Stomach (tissue), 19 donors: ENCODE measurements at places on chromosomes 4 and X. TPM values are rescaled to one million over a fixed set of nuclear protein-coding genes. Genes with fewer than 3 reads are reported as not detected.

DNA sequence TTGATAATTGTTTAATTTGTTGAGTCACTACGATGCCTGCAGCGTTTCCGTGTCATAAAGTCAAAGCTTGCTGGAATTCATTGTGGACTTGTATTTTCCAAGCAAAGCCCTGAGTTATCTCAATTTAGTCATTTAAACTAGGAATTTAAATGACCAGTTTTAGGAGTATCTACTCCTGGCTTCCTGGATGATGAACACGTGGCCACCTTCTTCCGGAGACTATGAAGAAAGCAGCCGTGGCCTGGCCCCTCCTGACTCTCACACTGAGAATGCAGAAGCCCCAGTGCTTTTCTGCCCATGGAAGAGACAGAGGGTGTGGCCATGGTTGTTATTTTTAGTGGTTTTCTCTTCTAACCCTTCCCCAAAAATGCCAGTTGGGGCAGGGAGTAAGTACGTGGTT lies 250.7 kb upstream of the GATB start:
- no peak for DNase-seq

Gene TAF7L
- not detected for total RNA-seq

GRCh38 chrX:23497919-23498318 lies 163.3 kb downstream of the PTCHD1 start:
- no peak for DNase-seq

Gene CLNK
- 1.3 TPM for total RNA-seq

DNA sequence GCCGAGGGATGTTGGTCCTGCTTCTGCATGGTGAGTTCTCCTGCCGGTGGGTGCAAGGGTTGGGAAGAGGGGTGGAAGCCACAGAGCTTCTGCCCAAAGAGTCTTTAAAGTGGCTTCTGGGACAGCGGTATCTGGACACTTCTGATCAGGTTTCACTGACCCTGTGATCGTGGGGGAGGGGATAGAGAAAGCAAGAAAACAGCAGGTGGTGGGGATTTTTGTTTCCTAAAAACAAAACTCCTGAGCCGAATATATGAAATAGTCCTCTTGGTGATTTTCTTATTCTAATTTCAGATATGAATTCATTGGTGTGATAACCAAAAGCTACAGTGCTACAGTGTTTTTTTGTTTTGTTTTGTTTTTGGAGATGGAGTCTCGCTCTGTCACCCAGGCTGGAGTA lies 754 bp downstream of the NYX start:
- DNase-seq, result no peak

DNA sequence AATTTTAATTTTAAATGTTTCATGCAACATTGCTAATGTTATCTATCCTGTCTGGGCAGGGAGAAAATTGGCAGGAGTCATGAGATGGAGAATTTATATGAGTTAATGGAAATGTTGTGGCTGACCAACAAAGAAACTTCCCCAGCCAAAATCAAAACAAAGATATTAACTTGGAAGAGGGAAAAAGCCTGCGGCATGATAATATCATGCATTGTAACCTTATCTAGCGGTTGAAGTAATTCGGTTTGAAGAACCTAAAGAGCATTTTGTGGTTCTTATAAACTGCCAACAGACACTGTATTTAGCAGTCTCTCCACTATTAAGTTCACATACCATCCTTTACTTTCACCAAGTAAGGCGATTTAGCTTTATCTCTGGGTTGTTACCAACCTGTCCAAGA lies 42.3 kb downstream of the DKK2 start:
- no peak for DNase-seq

- DNase-seq, result no peak
Measured at GRCh38 chrX:45527834-45528233, 327.2 kb upstream of the DIPK2B start.

Gene STIM2
- total RNA-seq, result 29.0 TPM

Gene PWWP3B
- total RNA-seq, result 4.6 TPM

DNA sequence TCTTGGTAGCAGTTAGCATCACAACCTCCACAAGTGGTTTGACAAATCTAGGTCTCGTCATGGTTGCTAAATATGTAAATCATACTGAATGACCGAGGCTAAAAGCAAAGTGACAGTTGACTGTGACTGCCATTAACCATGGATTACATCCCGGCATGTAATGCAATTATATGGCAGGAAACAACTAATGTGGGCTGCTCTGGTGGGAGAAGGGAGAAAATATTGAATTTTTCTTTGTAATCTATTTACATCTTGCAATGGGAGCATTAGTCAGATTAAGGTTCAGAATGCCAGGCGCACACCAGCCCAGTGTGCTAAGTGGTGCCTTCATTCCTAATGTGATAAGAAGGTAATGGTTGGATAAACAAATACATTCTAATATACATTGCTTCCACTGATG lies 35.8 kb downstream of the UNC5C start:
- DNase-seq, result peak; percentile 20

DNA sequence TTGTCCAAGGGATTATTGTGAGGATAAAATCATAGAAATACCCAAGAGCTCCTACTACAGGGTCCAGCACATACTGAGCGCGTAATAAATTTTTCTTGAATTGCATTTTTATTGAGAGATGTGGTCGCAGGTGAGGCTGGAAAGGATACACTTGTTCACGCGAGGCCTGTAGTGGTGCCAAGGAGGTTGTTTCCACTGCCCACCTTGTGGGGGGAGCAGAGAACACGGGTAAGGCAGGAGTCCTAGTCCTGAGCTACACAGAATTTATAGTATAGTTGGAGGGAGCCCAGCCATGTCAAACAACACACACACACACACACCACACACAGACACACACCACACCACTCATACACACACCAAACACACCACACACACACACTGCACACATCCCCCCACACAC lies 31.8 kb upstream of the CYP4V2 start:
- no peak for DNase-seq

DNA sequence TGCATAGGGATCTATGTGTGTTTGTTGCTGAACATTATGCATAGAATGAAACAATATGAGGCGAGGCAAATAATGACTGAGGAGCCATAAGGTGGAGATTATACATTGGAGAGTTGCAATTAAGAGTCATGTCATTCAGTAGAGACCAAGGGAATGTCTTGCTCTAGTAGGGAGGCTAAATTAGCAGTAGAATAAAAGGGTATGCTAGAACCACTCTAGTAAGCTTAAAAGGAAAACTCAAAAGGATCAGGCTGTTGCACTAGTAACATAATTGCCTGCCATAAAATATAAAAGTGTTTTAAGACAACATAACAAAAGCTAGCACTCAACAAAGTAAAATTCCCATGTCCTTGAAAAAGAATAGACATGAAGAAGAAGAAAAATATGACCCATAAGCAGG lies 586.2 kb upstream of the DIAPH2 start:
- DNase-seq, result no peak

GRCh38 chr4:127509155-127509554 lies 123.6 kb upstream of the INTU start:
- no peak for DNase-seq

DNA sequence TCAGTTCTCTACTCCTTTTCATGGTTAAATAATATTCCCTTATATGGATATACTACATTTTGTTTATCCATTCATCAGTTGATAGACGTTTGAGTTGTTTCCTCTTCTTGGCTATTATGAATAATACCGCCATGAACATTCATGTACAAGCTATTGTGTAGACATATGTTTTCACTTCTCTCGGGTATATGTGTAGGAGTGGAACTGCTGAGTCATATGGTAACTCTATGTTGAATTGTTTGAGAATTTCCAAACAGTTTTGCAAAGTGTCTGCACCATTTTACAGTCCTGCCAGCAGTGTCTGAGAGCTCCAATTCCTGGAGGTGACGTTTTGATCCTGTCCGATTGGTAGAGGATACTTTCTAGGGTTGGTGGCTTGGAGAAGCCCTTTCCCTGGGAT lies 23.6 kb downstream of the PLAC1 start:
- DNase-seq, result no peak

Gene TEX13B
- not detected for total RNA-seq

DNA sequence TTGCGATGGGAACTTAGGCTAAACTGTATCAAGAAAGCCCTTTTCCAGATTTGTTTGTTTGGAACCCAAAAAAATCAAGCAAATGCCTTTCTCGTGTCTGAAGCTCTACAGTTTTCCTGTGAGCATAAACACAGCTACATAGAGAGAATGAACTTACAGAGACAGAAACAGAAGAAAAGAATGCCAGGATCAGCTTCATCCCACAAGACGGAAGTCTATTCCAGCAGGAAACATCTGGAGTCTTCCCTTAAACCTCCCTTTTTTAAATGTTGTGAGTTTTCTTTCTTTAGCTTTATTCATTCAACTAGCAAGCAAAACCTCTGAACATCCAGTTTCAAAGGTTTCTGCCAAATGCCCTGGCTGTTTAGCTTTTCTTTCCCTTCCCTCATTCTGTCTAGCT lies 32.6 kb upstream of the ZFP42 start:
- DNase-seq, result no peak

Gene PCDH7
- 56.0 TPM for total RNA-seq

Gene CCDC158
- not detected for total RNA-seq

- DNase-seq, result no peak
Measured at GRCh38 chr4:41184009-41184408, 30.3 kb downstream of the APBB2 start.

Gene HERC5
- not detected for total RNA-seq

Gene OTC
- 1.3 TPM for total RNA-seq

Gene NDNF
- 0.89 TPM for total RNA-seq

Gene PJA1
- total RNA-seq, result 5.7 TPM

DNA sequence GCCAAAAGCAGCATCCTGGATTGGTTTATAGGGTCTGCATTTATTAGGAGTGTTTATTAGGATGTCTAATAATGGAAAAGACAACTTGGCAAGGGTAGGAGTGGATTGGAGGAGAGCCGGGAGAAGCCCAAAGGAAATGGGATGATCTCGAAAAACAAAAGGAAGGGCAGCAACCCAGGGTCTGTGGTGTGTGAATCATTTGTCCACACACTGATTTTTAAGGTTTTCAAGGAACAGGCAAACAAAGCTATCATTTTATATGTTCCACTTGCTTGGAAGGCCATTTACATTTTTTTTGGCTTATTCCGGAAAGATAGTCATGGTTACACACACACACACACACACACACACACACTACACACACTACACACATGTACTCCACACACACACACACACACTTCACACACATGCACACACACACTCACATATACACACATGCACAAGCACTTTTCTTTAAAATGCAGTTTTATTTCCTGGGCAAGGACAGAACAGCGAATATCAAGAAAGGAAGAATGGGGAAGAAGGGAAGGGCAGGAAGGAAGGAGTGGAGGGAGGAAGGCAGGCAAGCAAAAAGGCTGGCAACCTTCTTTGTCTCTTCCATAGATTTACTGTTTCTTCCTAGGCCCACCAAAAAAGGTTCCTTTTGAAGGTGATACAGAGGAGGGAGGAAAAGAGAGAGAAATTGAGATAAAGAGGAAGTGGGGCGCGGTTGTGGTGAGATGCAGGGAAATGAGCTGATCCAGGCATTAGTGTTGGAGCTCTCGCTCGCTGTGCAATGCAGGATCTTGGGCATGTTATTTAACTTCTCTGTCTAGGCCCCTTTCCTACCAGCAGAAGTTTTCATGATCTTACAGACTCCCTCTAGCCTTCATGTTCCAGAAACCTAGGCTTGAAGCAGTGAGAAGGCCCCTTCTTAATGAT lies 88.6 kb upstream of the MAML3 start:
- DNase-seq, result no peak

DNA sequence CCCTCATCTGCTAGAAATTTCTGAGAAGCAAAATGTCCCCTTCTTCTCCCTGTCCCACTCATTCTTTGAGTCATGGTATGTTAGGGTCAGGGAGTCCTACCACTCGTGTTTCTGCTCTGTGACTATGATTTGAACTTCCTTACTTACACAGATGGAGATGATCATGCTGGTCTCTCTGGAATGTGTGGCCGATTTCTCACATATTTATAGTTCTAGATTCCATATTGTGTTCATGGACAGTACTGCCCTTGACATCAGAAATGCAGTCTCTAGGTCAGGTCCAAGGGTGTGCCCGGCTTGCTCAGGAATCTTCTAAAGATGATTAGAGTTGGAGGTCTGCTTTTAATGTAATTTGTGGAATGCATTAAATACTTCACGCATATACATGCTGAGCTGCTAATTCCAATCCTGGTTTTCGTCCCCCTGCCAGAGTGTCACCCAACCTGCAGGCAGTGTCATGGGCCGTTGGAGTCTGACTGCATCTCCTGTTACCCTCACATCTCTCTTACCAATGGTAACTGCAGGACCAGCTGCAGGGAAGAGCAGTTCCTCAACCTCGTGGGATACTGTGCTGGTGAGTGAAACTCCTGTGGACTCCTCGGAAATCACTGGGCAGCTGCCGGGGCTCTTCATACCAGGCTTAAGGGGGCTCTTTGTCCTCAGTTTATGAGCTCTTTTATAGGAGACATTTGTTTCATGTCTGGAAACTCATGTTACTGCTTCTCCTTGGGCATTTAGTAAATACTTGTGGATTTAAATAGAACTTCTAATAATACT lies 214.1 kb upstream of the ANXA3 start:
- DNase-seq, result no peak

DNA sequence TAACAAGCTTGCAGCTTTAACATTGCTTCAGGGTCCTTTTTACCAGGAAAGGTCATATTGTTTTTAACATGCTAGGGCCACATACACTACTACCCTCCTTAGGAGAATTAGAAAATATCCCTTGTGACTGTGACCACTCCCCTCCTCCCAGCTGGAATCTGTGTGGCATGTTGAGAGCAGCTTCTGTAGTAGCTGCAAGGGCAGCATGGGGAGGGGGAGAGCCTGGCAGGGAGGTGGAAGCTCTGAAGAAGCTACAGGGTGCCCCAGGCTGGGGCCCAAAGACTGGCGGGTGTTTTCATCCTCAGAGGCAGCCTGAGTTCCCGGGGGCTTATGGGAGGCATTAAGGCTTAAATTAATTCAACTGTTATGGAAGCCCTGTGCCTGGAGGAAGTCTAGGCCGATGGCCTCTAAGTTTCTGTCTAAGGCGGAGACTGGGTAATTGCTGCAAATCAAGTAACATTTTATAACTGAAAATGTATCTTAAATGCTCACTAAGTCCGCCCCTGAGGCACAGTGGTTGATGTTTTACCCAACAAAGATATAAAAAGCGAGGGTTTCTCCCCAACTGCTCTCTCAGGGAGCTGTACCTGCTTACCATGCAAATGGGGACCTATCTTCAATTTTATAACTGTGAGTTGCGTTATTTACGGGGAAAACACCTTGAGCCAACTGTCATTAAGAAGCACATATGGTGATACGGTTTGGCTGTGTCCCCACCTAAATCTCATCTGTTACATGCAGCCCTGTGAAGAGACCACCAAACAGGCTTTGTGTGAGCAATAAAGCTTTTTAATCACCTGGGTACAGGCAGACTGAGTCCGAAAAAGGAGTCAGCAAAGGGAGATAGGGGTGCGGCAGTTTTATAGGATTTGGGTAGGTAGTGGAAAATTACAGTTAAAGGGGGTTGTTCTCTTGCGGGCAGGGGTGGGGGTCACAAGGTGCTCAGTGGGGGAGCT lies 37.4 kb upstream of the STS start:
- DNase-seq, result no peak

Gene TKTL1
- not detected for total RNA-seq

- DNase-seq, result no peak
Measured at GRCh38 chr4:151806511-151806927, 45.7 kb upstream of the GATB start.
